ENCODE measurements at places on chromosomes 7 and 10. TPM values are rescaled to one million over a fixed set of nuclear protein-coding genes. Genes with fewer than 3 reads are reported as not detected.

The STRIP2 gene
- total RNA-seq: 12.1 TPM

The AGBL3 gene
- 1.8 TPM for total RNA-seq

The ARHGEF5 gene
- 3.3 TPM for total RNA-seq

The STX1A gene
- total RNA-seq: 23.7 TPM

The AKR1C4 gene
- total RNA-seq: not detected

DNA sequence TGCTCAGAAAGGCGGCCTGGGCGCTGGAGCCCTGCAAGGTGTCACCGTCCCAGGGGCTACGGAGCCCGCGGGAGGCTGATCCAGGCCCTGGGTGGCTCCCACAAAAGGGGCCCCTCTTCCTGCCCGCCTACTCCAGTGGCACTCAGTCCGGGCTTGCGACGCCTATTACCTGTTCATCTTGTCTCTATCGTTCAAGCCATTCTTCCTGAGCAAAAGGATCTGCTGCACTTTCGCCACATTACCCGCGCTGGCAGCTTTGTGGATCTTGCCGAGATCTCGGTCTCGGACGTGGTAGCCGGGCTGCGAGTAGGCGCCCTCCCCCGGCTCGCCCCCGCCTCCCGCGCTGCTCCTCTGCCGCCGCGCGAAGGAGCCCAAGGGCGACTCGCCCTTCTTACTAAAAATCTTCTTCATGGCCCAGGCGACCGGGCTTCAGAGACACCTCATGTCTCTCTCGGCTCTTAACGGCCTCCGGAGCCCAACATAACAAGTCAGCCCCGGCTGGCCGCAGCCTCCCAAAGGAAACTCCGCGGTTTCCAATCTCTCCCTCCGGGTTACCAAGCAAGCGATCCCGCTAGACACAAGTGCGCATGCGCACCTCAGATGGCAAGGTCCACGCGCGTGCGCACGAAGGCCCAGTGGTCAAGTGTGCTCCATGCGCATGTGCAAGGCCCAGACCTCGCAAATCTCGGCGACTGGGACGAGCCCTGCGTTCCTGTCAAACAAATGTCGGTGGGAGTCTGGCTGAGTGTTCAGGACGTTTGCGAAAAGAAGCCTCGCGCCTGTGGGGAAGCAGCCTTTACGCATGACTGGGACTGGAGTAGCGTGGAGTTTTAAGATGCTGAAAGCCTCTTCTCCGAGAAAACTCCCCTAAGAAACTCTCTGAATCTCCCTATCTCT is at the start of gene ANKRD26:
ANKRD26 (minus strand) TSS at position 579 of the 897 bp plus-strand sequence; CDS start at position 411, 168 bp downstream.
- peak; percentile 91 for DNase-seq

DNA sequence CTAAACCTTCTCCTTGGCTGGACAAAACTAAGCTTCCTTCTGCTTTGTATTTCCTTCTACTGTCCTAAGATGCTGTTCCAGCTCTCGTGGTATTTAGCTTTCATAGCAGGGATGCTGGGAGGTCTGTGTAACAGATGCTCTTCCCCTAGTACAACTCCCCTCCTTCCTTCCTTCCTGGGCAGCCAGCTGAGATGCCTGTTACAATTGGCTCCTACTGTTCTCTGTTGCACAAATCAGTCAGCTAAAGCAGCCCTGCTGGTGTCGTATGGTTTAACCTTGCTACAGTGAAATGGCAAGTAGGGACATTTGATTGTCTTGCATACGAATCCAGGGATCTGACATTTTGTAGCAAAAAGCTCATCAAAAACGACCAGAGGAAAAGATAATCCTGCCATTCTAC is 143.8 kb downstream of the ARHGAP21 start:
- no peak for DNase-seq

DNA sequence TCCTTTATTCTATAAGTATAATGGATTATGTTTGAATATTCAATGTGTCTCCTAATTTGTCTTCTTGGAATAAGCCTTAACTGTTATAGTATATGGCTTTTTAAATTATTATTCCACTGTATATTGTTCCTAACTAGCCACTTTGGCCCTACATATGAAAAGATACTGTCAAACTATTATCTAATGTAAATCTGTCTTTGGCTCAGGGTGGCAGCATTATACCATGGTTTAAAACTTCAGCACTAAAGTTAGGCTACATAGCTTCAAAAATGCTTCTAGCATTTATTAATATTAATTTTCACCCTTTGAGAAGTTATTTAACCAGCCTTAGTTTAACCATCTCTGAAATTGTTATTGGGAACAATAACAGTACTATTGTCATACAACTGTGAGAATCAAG is 543.1 kb upstream of the MBL2 start:
- no peak for DNase-seq

DNA sequence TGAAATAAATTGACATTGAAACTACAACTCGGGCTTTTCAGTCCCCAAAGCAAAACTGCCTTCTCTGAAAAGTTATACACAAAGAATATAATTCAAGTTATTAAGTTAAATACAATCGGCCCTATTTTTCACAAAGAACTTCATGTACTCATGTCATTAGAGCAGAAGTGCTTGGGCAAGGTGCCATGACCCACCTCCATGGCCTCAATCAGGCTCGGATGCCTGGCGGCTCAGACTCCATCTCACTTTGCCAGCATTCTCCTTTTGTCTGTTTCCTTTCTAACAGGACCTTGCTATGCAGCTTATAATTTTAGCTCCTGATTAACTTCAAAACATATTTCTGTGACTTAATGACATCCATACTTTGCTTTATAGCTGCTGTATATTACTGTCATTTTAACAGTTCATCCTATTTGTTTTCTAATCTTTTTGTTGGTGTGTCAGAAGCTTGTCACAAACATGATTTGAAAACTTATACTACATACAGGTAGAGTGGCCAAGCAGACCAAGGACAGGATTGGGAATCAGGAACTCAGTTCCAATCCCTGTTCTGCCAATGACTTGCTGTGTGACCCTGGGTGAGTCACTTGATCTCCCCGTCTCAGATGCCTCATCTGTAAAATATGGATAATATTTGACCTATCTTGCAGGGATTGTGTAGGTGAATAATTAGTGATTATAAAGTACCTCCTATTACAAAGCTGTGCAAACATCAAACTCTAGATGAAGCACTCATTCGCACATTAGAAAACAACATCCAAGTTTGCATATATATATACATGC is 60.8 kb upstream of the ITGA8 start:
- DNase-seq: no peak

GRCh38 chr10:44636625-44637024 is 251.7 kb upstream of the CXCL12 start:
- no peak for DNase-seq

Measured in M059J (cell line).